ENCODE measurements at places on chromosomes 3 and 15.

DNA sequence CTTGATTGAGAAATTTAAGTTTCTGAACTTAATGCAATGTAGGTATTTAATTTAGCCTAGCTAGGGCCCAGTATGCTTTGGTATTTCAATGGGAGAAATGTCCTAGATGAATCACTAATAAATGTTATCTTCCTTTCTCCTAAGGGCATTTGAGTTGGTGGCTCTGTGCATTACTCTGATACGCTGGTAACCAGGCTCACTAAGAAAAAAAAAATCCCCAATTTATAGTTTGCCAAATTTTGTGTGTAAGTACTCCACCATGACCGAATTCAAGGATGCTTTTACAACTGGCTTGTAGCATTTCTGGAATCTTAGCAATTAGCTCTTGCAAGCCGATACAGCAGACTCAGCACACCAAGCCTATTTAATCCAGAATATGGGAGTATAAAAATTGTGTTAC, 94.6 kb upstream of the LPP start:
- no peak for DNase-seq

- no peak for DNase-seq
Measured at GRCh38 chr15:59892985-59893384, 111.1 kb upstream of the FOXB1 start.

DNA sequence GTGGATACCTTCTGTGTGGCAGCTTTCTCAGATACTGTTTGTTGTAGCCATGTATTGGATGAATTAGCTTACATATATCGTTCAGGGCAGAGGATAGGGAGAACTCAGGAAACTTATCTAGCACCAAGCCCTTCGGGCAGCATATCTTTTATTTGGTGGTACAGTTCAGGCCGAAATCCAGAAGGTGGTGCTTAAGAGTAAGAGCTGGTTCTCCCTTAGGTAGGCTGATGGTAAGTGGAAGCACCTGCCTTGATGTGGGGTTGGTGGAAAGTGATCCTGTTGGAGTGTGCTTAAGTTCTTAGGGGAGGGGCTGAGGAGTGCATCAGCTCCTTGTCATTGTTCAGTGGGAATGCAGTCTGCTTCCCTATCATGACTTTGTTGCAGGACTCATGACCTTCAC, 187.5 kb downstream of the DOCK3 start:
- DNase-seq = no peak

DNA sequence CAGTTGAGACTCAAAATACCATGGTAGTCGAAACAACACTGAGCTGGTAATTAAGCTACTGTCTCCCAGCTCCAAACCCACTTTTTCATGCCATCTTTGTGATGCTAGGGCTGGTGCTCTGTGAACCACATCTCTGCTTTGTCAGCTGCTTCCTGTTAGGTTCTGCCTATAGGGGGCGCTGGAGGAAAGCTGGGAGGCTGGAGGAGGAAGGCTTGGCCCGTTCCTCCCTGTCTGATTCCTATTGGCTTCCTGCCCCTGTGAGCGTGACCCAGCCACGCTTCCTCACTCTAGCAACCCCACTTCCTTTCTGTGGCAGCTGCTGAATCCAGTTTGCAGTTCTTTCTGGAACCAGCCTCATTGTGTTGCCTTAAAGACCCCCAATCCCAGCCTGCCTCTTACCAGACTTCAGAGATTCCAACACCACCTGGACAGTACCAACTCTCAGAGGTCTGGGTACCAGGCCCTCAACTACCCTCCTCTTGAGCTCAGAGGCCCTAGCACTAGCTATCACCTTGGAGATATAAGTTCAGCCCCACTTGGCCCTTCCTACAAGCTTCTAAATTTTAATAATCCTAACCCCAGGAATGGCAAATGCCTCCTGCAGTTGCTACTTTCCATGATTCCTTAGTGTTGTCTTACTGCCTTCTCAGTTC, 120.9 kb downstream of the ERC2 start:
- DNase-seq = no peak

DNA sequence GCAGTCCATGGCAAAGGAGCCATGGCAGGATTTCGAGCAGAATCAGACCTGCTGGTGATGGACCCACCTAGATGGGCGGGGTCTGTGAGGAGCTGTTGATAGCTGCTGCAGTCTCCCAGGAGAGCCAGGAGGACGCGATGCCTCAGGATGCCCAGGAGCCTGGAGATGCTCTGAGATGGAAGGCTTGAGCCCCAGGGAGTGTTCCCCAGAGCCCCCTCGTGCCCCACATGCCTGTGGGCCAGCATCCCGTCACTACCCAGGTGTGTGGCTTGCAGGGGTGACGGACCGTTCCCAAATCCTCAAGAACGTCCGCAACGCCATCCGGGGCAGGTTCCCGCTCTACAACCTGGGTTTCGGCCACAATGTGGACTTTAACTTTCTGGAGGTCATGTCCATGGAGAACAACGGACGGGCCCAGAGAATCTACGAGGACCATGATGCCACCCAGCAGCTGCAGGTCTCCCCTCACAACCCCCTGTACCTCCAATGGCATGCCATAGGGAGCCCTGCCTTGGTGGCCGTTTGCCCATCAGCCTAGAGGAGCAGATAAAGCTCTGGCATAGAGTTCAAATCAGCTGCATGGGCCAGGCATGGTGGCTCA, 6.7 kb downstream of the ITIH1 start:
- DNase-seq = no peak

- no peak for DNase-seq
Measured at GRCh38 chr3:188527389-188527788, 373.4 kb downstream of the LPP start.

- DNase-seq = no peak
Measured at GRCh38 chr15:46442184-46442583, 807.4 kb downstream of the SQOR start.

- DNase-seq = no peak
Measured at GRCh38 chr15:73518180-73518862, 75.4 kb downstream of the REC114 start.

Data from type B pancreatic cell (in vitro differentiated cells).